ENCODE measurements at places on chromosomes 5 and 9.
A peak's percentile ranks its signal among the peaks of the same experiment; 100 is the strongest.

DNA sequence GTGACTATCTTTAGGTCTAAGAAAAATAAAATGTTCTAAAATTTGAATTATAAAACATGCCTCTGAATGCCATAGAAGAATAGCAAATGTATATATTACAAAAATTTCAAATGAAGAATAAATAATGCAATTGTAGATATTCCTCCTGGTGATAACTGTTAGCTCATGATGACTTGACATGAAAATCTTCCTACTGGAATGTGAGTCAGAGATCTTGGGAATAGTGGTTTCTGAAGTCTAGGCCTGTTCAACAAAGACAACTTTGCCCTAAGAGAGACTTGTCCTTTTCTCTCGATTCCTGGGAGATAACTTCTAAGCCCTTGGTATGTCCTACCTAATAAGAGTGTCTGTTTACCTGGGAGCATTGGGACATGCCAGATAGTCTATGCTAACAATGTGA, 746.3 kb upstream of the RIOK2 start:
- DNase-seq: no peak

DNA sequence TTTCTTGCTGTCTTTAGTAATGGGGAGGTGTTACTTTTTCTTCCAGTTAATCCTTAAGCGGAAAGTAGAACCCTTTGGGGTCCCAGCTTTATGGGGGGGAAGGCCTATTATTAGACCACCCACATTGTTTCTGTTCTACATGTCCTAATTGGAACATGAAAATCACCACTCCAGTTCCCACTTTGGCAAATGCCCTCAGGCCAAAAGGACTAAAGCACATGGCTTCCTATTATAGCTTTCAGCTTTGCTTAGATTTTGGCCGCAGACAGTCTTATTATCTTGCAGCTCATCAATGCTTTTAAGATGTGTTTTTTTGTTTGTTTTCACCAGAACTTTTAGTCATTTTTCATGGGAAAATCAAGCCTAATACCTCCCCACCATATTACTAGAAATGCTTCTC, 296.8 kb upstream of the ANKH start:
- DNase-seq: no peak

- DNase-seq: no peak
Measured at GRCh38 chr5:126481243-126481642, 58.0 kb downstream of the GRAMD2B start.

DNA sequence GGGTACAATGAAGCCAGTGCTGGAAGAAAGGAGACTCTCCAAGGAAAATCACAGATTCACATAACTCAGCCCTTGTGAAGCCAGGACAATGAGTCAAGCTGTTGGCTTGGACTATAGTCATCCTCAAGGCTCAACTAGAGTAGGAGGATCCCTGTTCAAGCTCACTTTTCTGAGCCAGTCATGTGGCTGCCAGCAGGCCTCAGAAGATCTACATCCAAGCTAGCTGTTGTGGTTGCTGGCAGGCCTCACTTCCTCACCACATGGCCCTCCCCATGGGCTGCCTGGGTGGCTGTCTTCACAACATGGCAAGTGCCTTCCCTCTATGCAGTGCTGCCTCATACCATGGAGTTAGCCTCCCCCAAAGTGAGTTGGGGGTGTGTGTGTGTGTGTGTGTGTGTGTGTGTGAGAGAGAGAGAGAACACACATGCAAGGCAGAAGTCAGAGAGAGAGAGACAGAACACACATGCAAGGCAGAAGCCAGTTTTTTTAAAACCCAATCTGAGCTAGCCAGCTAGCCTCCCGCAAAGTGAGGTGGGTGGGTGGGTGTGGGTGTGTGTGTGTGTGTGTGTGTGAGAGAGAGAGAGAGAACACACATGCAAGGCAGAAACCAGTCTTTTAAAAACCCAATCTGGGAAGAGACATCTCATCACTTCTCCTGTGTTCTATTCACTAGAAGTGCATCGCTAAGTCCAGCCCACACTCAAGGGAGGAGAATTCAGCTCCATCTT, 17.1 kb downstream of the SCAI start:
- DNase-seq: peak; percentile 92

GRCh38 chr9:113131689-113132151, 19.1 kb upstream of the SLC31A2 start:
- DNase-seq: no peak

DNA sequence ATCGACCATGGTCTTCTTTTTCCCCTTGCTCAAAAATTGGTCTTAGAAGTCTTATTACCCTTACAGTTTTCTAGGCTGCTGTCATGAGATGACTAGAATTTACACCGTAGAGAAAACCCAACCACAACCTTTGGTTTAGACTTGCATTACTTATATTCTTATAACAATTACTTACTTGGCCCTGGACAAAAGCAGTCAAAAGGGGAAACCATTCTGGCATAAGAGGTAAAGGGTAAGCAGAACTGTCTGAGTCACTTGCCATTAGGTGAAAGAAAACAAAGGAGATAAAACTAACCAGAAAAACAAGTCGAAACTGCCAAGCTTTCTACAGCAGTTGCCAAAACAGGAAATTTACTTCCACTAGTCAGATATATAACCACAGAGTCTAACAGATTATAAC, 17.9 kb downstream of the TMEM245 start:
- DNase-seq: no peak

- DNase-seq: no peak
Measured at GRCh38 chr5:103744159-103744558, 181.6 kb upstream of the NUDT12 start.

DNA sequence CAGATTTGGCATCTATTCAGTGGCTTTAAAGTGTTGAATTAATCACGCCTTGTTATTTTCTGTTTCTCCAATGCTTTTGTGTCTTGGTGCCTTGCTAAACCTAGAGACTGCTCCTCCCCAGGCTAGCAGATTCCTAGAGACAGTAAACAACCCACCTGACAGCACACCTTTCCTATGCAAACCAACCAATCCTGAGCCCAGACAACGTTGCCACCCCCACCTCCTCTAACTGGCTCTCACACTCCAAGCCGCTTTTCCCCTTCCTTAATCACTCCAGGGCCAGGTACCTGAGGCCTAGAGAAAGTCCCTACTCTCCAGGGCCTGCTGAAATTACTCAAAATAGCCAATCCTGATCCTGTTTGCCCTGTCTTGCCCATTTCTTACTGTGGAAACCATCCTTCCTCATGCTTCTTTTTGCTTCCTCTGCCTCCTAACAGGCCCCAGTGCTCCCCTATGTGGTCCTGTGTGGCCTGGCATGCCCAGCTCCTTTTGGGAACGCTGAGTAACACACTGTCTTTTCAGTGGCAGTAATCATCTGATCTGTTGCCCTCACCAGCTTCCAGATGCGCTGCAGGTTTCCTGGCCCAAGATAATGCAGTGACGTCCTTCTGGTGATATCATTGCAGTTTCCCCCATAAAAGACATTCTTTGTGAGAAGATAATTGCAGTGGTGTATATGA, 53.4 kb downstream of the GAS1 start:
- no peak for DNase-seq

DNA sequence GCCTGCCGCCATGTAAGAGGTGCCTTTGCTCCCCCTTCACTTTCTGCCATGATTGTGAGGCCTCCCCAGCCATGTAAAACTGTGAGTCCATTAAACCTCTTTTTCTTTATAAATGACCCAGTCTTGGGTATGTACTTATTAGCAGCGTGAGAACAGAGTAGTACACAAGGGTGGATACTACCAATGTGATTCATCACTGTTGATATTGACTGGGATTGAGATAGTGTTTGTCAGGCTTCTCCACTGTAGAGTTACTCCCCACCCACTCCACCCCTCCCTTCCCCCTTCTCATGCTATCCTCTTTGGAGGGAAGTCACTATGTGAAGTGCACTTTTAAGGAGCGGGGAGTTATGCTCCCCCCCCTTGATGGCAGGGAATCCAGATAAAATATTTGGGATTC, 11.4 kb upstream of the CRHBP start:
- DNase-seq: no peak

- no peak for DNase-seq
Measured at GRCh38 chr9:89008744-89009545, 17.7 kb downstream of the S1PR3 start.

DNA sequence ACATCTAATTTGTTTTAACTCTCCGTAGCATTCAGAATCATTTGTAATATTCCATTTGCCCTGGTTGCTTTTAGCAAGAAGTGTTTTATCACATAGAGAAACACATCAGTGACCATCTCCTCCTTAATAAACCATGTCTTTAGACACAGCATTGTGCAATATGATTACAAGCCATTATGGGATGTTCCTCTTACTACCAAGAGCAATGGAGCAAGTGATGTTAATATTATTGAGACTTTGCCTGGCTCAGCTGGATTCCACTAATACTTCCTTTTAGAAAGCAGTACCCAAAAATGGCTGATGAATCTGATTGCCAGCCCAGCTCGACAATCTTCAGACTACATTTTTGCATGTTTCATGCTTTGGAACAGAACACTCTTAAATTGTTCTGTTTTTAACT, 364.2 kb downstream of the OSTF1 start:
- no peak for DNase-seq

- peak; percentile 38 for DNase-seq
Measured at GRCh38 chr5:178398901-178399700, 166.5 kb upstream of the PHYKPL start.

- DNase-seq: no peak
Measured at GRCh38 chr9:88379352-88379751, 8.9 kb upstream of the SPIN1 start.

- DNase-seq: no peak
Measured at GRCh38 chr5:21847300-21847699, 1005.8 kb downstream of the CDH12 start.

- peak; percentile 87 for DNase-seq
Measured at GRCh38 chr9:133991964-133992779, at the start of gene VAV2. Gene VAV2 (minus strand): TSS chr9:133992324. CDS start chr9:133992278, 46 bp downstream.

DNA sequence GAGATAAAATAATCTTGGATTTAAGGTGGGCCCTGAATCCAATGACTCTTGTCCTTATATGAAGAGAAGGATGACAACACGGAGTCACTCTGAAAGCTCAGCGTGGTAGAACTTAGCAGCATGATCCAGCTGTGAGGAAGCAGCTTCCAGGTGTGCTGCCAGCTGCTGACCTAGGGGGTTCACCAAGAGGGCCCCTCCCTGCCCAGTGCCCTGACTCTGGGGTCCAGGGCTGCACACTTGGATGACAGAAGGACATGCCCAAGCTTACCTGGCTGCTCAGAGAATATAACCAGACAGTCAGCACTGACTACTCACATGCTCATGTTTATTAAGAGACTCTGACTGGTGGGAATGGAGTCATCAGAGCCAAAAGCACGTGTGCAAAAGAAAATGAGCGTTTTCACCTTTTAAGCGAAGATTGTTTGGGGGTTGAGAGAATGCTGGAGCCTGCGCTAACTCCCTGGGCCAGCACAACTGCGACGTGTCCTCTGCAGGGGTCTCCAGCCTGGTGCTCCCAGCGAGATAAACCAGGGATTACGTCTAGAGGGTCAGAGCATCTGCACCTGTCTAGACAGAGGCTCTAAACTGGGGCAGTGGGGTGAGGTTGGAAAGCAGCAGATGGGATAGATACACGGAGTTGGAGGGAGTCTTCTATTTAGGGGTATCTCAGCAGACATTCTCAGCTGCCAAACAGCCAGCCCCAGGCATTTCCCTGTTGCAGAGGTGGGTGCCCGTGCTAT, 41.3 kb downstream of the ROPN1L start:
- no peak for DNase-seq

DNA sequence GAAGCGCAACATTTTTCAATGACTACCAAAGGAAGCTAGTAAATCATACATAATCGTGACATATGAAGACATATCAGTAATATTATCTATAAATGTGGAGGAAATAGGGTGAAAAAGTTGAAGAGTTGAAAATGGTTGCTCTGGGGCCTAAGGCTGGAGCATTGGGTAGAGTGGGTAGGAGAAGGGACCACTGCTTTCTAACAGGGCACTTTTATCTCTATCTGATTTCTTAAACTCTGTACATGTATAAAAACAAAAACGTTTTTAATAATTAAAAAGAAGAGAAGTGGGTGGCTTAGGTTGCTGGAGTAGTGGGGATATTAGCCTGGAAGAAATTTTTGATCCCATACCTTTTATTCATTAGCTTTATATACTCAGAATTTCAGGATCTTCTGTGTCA, 44.2 kb upstream of the ITGA1 start:
- no peak for DNase-seq

DNA sequence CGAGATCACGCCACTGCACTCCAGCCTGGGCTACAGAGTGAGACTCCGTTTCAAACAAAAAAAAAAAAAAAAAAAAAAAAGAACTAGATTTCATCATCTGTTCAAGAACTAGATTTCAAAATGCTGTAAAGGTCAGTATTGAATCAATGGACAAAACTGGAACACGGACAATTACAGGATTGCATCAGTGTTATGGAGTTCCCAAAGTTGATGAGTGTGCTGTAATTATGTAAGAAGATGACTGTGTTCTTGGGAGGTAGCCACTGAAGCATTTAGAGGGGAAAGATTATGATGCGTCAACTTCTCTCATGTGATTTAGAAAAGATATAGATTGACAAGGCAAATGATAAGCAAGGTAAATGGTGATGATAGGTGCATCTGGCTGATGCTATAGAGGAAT, 6.5 kb downstream of the FAM240B start:
- DNase-seq: no peak

DNA sequence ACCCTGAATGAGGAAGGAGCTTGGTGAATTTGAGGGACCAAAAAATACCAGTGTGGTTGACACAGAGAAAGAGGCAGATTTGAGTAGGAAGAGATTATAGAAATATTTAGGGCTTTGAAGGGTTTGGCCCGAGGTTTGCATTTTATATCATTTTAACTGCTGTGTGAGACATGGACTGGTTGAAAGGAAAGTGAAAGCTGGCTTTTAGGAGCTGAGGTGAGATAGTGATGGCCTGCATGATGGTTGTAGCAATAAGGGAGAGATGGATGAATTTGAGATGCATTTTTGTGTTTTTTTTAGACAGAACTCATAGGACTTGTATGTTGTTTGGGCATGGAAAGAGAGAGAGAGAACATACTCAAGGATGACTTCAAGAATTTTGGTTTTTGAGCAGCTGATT, 21.7 kb downstream of the FER start:
- no peak for DNase-seq

GRCh38 chr5:191949-192690, 825 bp downstream of the LRRC14B start:
- peak; percentile 38 for DNase-seq

- no peak for DNase-seq
Measured at GRCh38 chr9:31321686-31322085, 1062.8 kb upstream of the ACO1 start.

DNA sequence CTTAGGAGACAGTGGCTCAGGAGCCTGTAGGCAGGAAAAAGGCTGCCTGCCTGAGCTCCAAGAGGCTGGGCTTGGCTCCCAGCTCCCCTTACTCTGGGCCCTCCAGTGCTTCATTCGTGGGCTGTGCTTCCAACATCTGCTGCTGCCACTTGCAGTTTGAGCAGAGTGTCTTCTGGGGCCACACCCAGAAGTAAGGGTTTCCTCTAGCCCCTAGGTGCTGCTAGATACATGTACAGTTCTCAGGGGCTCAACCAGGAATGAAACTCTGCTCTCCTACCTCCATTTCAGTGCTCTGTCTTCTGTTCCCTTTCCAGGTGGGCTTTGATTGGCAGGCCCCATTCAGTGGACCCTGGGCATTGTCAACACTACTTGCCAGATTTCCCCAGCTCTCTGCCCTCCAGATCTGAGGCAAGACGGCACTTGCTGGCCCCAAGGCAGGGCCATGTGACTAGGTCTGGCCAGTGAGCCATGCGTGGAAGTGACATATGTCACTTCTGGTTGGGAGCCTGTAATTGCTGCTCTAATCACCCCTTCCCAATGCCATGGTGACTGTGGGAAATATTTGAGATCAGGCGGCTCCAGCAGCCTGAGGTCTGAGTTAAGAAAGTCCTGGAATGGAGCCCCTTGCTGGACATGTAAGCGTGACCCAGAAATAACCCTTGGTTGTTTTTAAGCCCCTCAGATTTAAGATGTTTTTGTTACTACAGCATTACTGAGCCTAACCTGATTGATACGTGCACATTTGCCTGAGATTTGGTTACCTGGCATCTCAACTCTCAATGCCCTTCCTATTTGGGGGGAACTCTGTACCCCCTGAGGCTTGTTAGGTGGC, 9.4 kb upstream of the BOD1 start:
- DNase-seq: no peak

All from aorta (tissue), 5 donors.